ENCODE measurements at places on chromosomes 5 and 9.

- no peak overlapping the region for H3K4me3 ChIP-seq
- no peaks in the 10 kb centered on the region for H3K27me3 ChIP-seq
- peaks cover 13% of the 10 kb centered on the region for H3K4me1 ChIP-seq
- H3K36me3 ChIP-seq, result peaks cover 2% of the 10 kb centered on the region
- DNase-seq, result no peak
These were observed 64.9 kb downstream of the CDC42SE2 start for GRCh38 chr5:131328536-131329285.

DNA sequence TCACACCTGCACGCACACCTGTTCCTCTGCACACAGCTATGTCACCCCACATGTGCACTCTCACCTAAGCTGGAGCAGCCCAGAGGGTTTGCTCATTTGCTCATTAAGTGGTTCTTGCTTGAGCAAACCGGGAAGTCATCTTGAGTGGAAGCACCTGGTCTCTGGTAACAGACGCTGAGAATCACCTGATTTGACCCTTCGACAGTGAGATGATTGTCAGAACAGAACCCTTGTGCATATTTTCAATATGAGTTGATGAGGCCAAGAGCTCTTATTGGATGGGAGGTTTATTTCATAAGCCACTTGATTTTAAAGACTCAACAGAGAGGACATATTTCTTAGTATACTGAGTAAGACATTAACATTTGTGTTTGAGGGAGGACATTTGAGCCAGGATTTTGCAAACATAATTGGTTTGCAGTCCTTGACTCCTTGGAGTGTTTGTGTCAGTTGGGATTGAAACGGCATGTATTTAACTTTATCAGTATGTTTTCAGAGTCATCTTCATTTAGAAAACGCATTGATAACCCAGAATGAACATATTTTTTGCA is 22.1 kb upstream of the LPCAT1 start:
- no peak overlapping the region for H3K27ac ChIP-seq
- peaks cover 16% of the 10 kb centered on the region for H3K27me3 ChIP-seq
- no peak for DNase-seq
- H3K4me1 ChIP-seq, result peaks cover 3% of the 10 kb centered on the region

DNA sequence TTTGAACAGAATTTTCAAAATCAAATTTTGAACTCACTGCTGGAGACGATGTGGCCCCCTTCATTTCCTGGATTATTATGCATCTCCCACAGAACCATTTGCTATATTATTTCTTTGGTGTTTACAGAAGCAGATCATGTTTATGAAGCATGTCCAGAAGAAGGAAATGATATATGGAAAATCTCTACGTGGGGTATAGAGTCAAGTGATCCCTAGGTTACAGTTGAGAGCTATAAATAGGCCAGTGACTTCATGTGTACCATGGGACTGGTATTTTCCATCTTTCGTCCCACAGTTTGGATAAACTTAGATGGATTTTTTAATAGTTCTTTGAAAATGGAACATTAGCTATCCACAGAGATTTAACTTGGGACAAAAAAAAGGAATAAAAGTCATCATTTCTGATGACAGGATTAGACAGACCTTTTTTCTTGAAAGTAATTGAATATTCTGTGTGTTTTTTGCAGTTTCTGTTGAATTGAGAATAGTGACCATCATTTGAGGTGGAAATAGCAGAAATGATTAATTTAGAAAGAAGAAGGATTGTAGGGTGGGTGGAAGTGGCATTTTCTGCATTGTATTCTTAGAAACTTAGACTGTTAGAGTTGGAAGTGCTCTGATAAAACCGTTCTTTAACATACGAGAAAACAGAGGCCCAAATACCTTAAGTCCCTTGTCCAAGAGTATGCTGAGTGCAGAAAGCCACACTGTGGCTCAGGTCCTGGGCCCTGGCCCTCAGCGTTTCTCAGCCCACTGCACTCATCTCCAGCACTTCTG is 136.4 kb downstream of the PIP5K1B start:
- no peak overlapping the region for H3K4me3 ChIP-seq
- no peaks in the 10 kb centered on the region for H3K27me3 ChIP-seq
- no peak for DNase-seq

DNA sequence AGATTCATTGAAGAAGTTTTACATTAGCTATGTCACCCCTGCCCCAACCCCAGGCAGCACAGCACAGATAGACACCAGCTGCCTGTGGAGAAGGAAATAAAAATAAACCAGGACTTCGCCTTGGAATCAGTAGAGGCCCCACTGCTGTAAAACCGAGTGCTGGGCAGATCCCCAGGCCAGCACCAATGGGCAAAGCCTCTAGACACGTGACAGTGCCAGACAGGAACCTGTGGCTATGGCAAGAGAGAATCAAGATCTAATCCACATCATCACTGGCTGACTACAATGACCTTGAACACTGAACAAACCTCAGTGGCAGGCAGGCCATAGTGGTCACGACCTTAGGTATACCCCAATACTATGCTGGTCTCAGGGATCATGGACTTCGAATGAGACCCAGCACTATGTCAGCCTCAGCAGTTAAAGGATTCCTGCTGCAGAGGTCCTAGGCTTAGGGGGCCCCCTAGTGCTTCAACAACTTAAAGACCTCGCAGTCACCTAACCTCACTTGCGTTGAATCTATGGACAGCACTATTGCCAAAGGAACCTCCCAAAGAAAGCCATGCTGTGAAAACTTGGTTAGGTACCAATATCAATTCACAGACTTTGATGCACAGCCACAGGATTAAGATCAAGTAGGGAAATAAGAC is 2118.6 kb upstream of the C9orf72 start:
- no peak overlapping the region for H3K27ac ChIP-seq
- H3K4me1 ChIP-seq, result no peaks in the 10 kb centered on the region
- no peak overlapping the region for H3K4me3 ChIP-seq
- H3K36me3 ChIP-seq, result no peaks in the 10 kb centered on the region

- H3K27ac ChIP-seq, result peak overlapping the region; percentile 88
- DNase-seq, result no peak
- no peak overlapping the region for H3K4me3 ChIP-seq
- H3K36me3 ChIP-seq, result peaks cover 30% of the 10 kb centered on the region
- no peaks in the 10 kb centered on the region for H3K27me3 ChIP-seq
- peaks cover 44% of the 10 kb centered on the region for H3K4me1 ChIP-seq
These were observed 24.6 kb downstream of the SPARC start for GRCh38 chr5:151661968-151662732.

Data from mesothelial cell of epicardium (in vitro differentiated cells).